Activated T-cell treated with anti-CD3 and anti-CD28 coated beads for 48 hours (primary cell): ENCODE measurements at places on chromosomes 4 and X.

- no peak for DNase-seq
Measured at GRCh38 chr4:108834166-108834834, 71.4 kb upstream of the ETNPPL start.

GRCh38 chr4:105470766-105471165 lies 3.1 kb downstream of the PPA2 start:
- no peak for DNase-seq

- no peak for DNase-seq
Measured at GRCh38 chr4:15848191-15848842, 70.2 kb downstream of the CD38 start.

- DNase-seq = no peak
Measured at GRCh38 chrX:64184396-64184795, 21.1 kb downstream of the AMER1 start.

- no peak for DNase-seq
Measured at GRCh38 chr4:74433541-74434172, 11.3 kb upstream of the AREG start.

DNA sequence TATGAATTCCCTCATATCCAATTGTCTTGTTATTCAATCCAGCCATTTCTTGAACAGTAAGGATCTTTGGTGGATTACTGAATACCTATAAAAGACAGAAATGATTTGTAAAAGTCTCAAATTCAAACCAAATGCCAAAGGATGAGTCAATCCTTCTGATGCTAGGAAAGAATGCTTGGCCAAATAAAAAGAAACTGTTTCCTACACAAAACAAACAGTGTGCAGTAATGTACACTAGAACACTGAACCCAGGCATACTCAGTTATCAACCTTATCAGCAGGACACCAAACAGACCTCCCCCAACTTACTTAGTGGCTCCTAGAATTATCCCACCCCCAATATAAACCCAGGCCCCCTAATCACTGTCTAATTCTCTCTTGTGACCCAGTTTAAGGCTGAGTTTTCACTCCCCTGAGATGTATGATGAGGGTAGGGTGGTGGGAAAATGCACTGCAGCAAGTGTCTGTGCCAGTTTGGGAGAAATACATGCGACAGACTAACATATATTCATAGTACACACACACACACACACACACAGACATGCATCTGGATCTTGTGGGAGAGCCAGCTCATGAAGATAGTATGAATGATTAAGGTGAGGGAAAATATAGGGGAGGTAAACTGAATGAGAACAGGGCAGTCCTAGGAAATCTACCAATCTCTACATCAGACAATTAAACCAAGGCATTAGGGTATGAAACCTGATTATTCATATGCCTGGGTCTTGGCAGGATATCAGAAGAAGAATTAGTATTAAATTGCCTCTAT lies 35.0 kb downstream of the CLDN2 start:
- DNase-seq = no peak

GRCh38 chrX:15676886-15677285 lies 12.3 kb upstream of the CLTRN start:
- no peak for DNase-seq

DNA sequence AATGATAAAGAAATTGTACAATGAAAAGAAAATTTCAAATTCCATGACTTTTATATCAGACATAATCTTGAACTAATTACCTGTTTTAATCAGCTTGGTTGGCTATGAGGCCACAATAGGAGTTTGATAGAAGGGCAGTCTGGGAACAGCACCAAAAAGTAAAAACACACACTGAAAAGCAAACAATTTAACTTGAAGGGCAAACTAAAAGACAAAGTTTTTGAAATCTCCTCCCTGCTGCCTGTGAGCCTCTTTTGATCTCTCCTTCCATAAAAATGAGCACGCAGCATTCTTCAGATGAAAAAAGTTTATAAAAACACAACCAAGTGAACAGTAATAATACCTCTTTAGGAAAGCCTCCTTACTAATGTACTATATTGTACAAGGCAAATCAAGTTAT lies 8.1 kb downstream of the ODAM start:
- no peak for DNase-seq

DNA sequence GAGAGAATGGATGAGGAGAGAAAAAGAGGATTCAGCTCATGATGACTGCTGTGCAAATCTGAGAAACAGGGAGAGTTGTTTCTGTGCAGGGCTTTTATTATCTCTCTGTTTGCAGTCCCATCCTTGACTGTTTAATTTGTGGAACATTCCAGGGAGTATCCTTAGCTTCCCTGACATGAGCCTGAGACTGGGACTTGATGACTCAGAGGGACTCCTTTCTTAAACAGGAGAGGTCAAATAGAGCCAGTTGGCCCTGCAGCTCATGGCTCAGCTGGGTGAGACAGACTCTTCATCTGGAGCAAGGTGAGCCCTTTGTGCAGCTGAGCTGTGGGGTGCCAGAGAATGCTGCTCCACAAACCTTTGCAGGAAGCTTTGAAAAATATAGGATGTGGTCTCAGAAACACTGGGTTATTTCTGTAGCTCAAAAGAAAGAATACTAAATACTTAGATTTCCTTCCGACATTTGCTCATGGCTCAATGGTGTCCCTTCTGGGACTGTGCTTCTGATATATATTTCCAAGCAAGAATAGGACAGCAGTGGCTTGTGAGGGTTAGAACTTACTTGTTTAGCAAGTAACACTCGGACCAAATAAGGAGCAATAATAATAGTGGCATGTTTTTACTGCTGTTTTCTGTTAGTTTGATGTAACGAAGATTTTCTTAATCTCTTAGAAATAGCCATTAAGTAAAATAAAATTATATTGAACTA lies 14.5 kb downstream of the ARHGAP24 start:
- DNase-seq = no peak

GRCh38 chrX:71994601-71995000 lies 84.0 kb downstream of the NHSL2 start:
- DNase-seq = no peak

- DNase-seq = no peak
Measured at GRCh38 chr4:129059028-129059427, 34.3 kb downstream of the SCLT1 start.

- DNase-seq = no peak
Measured at GRCh38 chrX:113058634-113059033, 218.0 kb upstream of the AMOT start.

DNA sequence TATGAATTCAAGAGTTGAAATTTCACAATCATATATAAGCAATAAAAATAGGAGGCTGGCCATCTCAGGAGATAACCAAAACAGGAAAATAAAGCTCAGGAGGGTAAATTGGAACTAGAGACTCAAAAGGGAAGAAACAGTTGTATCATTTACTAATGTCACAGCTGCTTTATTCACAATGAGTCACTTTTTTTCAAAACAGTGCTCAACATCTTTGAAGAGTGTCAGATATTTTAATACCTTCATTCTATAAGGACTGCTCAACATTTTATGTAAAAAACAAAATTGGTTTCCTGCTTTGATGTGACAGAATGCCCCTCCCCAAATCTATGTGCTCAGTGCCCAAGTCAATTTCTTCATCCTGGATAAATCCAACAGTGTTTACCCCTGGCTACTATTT lies 97.7 kb downstream of the DDX60 start:
- DNase-seq = no peak

DNA sequence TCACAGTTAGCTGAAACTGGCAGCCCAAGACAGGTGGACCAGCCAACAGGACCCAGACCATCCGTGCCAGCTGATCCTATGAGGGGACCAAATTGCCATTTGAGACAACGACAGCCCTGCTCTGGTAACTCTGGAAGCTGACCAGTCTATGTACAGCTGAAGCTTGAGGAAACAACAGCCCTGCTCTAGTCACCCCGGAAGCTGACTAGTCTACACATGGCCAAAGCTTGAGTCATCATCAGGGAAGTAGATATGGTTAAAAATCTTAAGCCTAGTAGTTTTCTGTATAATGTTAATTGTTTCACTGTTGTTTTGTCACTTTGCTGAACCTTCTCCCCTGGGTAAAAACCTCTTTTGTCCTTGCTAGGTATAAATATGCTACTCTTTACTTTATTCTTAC lies 905.4 kb upstream of the NDST4 start:
- DNase-seq = no peak

- DNase-seq = no peak
Measured at GRCh38 chr4:1713003-1713851, 1.1 kb upstream of the SLBP start.

GRCh38 chr4:147157860-147158701 lies 212.4 kb upstream of the TTC29 start:
- DNase-seq = no peak

GRCh38 chr4:26048950-26049349 lies 134.9 kb downstream of the SMIM20 start:
- no peak for DNase-seq

- no peak for DNase-seq
Measured at GRCh38 chrX:4710618-4711433, 997.4 kb upstream of the PRKX start.

GRCh38 chr4:177194906-177195305 lies 114.8 kb upstream of the NEIL3 start:
- no peak for DNase-seq

DNA sequence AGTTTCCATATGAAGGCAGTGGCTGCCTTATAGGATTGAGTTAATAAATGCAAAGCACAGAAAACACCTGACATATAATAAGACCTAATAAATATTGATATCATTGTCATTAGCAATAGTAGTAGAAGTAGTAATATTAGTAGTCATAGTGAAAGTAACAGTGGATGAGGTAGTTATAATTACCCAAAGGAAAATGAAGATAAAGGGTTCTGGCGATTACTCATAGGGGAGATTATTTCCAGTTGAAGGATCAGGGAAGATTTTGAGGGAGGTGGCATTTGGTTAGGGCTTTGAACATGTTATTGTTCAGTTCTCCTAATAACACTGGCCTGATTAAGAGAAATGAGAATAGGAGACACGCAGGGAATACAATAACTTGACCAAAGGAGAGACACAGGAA lies 131.9 kb upstream of the GPRIN3 start:
- DNase-seq = no peak

DNA sequence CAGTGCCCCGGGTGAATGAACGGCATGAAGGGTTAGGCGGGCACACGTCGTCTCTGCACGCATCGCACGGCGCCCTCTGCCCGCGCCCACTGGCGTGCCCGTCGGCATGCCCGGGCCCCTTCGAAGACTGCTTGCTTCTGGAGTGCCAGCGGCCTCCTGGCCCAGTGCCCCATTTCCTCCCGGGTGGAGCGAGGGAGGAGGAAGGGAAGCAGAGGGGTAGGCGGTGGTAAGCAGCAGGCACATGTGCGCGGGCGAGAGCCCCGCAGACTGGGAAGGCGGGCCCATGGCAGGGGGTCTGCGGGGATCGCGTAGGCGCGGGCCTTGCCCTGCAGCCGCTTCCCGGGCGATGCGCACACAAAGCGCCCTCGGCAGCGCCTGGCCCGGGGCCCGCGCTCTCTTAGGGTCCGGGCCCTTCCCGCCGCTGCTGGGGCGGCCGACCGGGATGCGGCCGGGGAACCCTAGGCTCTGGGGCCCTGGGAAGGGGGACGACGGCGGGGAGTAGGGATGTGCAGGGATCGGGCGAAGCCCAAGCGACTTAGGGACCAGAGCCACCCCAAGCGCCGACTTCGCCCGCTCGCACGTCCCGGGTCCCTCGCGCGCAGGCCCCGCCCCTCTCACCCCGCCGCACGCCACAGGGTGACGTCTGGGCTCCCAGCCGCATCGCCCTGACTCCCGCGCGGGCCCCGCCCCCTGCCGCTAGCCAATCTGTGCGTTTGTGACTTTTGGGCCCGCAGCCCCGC lies 866 bp upstream of the EMD start:
- peak; percentile 30 for DNase-seq

DNA sequence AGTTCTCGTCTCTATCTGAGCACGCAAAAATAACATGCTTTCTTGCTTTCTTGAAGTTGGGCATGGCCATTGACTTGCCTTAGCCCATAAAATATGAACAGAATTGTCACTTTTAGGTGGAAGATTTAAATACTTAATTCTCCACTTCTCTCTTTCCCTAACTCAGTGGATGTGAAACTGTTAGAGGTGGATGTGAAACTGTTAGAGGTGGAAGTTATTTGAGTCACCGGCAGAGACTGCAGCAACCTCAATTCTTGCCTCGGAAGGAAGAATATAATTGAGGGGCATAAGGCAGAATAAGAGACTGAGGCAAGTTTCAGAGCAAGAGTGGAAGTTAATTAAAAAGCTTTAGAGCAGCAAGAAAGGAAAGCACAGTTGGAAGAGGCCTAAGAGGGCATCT lies 2.8 kb upstream of the PARM1 start:
- DNase-seq = no peak

DNA sequence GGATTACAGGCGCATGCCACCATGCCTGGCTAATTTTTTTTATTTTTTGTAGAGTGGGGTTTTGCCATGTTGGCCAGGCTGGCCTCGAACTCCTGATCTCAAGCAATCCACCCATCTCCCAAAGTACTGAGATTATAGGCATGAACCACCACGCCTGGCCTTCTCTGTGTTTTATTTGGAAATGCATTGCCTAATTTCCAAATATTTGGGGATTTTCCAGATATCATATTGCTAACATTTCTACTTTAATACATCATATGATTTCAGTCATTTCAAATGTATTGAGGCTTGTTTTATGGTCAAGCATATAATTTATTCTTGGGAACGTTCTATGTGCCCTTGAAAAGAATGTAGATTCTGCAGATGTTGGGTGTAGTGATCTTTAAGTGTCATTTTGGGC lies 38.8 kb downstream of the FGF2 start:
- no peak for DNase-seq

GRCh38 chr4:25811841-25812240 lies 50.9 kb downstream of the SEL1L3 start:
- DNase-seq = no peak
